ENCODE measurements at places on chromosomes 4 and X.

GRCh38 chr4:1419708-1420107 lies 13.5 kb upstream of the NKX1-1 start:
- DNase-seq: no peak

GRCh38 chr4:54256491-54257486 lies 27.7 kb downstream of the PDGFRA start:
- no peak for DNase-seq

DNA sequence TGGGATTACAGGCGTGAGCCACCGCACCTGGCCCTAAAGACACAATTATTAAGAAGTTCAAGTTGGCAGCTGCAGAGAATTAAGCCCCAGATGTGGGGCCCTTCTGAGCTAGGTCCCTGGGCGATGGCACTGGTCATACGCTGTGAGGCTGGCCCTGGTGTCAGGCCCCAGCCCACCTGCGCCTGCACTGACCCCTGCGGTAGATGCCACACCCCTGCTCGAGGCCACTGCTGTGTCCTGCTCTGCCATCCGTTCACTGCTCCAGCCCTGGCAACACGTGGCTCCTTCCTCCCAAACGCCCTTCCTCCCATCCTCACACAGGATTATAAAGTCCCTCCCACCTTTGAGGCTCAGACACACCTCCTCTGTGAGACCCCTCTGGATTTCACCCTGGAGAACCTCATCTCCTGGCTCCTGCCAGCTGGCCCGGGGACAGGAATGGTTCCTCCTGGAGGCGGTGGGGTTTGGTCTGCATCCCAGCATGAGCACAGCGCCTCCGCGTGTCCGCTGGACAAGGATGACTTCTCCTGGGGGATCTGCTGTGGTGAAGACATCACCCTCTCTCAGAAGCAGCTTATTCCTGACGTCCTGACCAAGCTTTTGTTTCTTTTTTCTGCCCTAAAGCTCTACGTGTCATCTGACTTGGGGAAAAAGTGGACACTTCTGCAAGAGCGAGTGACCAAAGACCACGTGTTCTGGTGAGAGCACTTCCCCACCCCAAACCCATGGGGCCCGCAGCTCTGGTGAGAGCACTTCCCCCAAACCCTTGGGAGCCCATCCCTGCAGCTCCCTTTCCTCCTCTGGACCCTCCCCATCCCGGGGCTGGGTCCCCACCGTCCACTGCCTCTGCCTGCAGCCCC lies 219.0 kb upstream of the PSAPL1 start:
- DNase-seq: no peak

DNA sequence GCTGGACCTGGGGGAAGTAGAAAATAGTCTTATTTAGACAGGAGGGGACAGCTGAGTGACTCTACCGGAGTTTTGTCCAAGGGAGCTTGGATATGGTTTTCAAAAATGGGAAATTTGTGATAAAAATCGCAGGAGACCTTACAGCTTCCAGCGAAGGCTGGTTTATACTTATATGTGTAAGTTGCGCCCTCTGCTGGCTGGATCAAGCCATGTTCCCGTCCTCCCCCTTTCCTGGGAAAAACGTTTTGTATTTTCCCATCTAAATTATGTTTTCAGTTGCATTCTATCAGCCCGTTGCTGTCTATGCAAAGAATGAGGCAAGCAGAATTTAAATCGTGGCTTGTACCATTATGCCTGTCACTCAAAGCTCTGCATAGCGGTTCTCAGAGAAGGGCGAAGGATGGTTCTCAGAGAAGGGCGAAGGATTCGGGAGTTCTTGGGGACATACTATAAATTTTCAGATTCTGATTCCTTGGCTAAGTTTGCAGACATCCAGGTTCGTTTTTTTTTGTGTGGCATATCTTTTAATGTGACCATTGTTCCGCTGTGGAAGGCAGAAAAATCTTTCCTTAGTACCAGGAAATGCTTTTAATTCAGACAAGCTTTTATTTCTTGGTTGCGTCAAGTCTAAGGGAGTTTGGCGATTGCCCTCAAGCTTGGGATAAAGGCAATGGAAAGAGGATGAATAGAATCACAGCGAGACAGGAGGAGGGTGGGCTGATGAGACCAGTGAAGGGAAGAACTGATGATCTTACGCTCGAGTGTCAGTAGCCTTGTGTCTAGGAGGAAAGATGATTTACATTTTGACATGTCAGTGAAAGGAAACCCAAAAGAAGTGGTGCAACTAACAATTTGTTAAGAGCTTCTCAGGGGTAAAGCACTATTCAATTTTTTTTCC lies 128.5 kb upstream of the ARX start:
- DNase-seq: peak; percentile 24

DNA sequence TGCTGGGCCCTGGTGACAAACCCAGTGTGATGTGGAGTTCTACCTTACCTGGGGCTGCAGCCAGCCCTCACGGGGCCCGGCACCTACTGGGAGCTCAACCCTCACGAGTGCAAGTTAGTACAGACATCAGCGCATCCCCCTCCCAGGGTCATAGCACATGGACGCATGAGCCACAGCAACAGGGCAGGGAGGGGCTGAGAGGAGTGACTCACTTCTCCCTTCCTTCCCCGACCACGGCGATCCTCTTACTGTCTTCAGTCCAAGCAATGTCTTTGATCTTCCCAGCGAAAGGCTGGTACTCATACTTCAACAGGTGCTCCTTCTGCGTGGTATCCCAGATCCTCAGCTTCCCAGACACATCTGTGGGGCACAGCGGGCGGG lies 17.8 kb downstream of the WDR1 start:
- DNase-seq: no peak

DNA sequence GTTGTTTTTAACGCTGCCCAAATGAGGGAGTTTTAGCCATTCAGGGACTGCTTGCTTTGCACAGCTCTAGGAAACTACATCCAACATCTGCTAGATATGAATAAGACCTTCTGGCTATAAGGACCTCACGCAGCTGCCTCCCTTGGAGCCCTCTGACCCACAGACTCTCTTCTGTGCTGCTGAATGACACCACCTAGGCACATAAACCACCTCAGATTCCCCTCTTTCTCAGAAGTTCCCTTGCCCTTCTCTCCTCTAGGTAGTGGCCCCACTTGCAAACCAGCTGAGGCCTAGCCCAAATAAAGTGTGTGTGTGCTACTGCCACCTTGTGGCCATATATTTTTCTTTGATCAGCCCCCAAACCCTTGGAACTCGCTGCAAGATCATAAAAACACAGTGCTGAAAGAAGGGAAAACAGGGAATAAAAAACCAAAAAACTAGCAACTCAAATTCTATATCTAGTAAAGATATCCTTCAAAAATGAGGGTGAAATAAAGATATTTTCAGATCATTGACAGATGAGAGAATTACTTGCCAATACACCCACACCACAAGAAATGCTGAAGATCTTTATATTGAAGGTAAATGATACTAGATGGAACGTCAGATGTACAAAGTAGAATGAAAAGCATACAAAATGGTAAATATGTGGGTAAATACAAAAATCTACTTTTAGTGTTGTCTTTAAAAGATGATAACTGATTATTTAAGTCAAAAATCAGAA lies 265.9 kb downstream of the ADAMTS3 start:
- DNase-seq: no peak

GRCh38 chr4:105193536-105193935 lies 46.9 kb downstream of the TET2 start:
- no peak for DNase-seq

DNA sequence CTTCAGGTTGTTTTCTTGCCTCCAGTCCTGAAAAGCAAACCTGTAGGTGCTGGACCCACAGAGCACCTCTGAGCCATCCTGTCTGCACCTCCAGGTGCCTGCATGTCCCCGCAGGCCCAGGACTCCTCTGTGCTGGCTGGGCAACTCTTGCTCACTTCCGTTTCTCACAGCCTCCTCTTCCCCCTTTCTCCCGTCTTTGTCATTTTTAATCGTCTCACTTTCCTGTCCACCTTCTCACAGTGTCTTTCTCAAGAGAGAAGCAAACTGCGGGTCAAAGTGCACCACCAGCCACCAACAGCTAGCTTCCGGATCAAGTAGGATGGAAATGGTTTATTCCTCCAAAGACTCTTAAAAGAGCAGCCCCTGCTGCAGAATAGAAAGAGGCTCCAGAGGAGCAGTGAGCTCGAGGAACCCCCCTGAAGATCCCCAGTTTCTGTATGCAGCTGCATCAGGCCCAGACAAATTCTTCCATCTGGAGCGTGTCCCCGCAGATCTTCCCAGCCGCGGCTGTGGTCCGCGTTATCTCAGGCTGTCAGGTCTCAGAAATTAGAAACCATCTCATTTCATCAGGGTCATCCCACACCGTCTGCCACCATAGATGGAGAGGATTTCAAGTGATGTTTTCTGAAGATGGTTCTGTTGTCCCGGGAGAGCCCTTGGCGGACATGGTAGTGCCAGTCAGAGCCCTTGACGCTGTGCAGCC lies 87.7 kb downstream of the FHDC1 start:
- DNase-seq: no peak

DNA sequence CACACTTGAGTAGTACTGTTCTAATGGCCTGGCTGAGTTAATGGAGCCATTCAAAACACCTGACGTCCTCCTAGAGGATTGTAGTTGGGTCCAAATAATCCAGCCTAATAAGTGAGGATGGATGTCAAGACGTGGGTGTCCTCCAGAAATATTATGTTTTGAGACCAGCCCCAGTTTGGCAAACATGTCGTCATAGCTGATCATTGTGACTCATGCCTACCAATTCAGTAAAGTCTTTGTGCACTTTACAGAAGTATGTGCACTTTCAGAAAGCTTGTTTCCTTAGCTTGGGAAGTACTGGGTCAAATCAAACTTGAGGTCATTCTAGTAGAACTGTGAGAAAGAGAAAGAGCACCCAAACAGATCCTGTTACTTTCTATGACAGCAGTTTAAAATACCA lies 37.6 kb upstream of the GLRA2 start:
- DNase-seq: no peak

- DNase-seq: no peak
These were observed 19.4 kb upstream of the ATP8A1 start for GRCh38 chr4:42676066-42676951.

- DNase-seq: no peak
These were observed 477.7 kb downstream of the STPG2 start for GRCh38 chr4:97665553-97665952.

- DNase-seq: no peak
These were observed 93.8 kb downstream of the SLC2A9 start for GRCh38 chr4:9927341-9928007.

- no peak for DNase-seq
These were observed 97.4 kb downstream of the COL4A5 start for GRCh38 chrX:108537005-108537404.
